Activated CD8-positive, alpha-beta memory T cell treated with anti-CD3 and anti-CD28 coated beads, Interleukin-2, amount 50 U/mL, for 4 hours (primary cell): ENCODE measurements at places on chromosomes 12 and 14.
A peak's percentile ranks its signal among the peaks of the same experiment; 100 is the strongest.

GRCh38 chr12:3720772-3721171, 32.1 kb downstream of the CRACR2A start:
- no peak for DNase-seq

DNA sequence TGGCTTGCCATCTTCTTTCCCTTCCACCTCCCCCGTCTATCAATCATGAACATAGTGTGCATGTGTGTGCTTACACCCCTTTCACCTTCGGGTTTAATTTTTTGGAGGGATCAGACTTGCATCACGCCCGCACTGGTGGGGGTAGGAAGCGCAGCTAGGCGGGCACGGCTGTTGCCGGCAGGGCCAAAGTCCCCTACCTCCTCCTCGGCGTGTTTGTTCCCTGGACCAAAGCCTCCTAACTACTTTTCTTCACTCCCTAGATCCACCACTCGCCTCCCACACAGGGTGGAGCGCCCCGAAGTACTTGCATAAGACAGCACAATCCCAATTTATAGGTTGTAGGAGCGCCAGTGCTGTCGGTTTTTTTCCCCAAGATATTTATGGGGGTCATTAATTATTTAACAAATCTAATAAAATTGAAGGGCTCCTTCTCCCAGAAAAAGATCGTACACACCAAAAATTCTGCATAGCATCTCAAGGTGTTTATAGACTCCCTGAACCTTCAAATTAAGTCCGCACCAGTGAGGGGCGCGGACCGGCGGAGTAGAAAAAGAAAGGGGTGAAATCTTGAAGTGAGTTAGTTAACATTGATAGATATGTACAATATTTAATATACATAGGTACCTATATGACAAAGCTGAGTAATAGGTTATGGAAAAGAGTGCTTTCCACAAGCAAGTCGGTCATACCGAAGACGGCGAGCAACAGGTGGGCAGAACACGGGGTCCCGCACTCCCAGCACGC, 717 bp downstream of the PKP2 start:
- no peak for DNase-seq

- DNase-seq, result no peak
Measured at GRCh38 chr12:3205742-3206519, 128.8 kb downstream of the TSPAN9 start.

DNA sequence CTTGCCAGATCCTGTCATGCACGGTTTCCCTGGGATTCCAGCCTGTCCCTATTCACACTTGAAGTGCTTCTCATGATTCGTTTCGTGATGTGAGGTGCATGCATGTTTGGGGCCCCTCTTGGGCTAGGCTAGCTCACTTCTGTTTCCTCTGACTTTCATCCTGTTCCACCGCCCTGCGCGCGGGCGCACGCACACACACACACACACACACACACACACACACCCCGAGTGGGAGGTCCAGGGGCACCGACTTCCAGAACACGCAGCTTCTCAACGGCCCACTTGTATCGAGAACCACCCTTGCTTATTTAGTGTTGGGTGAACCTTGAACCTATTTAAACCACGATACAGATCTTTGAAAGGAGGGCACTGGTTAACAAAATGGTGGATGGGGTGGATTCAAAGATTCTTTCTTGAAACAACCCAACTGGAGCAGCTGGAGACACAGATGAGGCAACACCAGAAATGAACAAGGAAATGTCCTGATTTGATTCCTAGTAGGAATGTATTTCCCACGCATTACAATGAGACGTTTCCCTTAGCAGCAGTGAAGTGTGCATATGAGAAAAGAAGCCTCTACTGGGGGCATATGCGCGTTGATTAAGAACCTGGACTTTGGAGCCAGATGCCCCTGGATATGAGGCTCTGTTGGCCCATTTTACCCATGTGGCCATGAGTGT, 16.3 kb downstream of the ELK3 start:
- DNase-seq, result peak; percentile 44

- DNase-seq, result no peak
Measured at GRCh38 chr14:50018201-50018932, 98.0 kb downstream of the VCPKMT start.

GRCh38 chr12:50734409-50735263, 29.3 kb upstream of the ATF1 start:
- no peak for DNase-seq

DNA sequence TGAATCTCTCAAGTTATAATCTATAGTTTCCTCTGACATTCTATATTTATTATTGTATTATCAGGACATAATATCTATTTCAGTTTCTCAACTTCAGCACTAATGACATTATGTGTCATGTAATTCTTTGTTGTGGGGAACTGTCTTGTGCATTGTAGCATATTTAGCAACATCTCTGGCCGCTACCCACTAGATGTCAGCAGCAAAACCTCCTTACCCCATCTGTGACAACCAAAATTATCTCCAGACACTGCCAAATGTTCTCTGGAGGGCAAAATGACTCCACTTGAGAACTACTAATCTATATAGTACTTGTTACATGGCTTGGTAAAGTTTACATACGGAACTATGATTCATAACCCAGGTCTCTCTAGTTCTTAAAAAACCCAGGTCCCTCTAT, 110.2 kb downstream of the RASSF9 start:
- no peak for DNase-seq

DNA sequence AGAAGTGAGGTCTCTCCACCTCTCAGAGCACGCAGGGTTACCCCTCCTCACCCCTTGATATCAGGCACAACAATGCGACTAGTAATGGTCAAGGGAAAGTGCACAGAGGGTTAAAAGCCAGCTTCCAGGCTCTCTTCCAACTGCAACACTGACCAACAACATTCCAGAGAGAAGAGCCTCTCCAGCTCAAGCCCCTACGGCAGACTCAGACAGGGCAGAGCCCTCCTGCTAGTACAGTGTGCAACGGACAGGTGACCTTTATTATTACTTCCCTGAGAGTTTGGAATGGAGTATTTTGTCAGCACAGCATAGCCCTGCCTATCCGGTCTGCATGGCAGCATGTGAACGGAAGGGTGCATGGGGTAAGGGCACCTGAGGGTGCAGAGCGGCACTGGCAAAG, 73.0 kb downstream of the PTPN21 start:
- no peak for DNase-seq

- no peak for DNase-seq
Measured at GRCh38 chr14:23269193-23269592, 16.7 kb downstream of the HOMEZ start.

DNA sequence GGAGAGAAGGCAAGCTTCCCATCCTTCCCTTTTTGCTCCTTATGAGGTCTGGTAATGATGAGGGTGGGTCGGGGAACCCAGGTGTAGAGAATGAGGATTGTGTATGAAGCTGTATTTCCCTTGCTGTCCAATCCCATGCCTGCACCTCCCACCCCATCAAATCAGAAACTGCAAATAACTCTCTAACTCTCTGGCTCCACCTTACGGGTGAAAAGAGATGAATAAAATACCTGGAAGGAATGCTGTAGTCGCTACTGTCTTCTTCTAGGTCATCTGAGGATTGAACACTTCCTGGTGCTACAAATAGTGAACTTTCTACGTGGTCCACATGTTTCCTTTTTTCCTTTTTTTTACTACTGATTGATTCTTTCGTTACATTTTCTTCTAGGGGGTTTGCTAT, 38.9 kb upstream of the DICER1 start:
- no peak for DNase-seq

- DNase-seq, result no peak
Measured at GRCh38 chr14:32413967-32414640, 85.0 kb downstream of the AKAP6 start.

GRCh38 chr12:6067152-6067916, 57.1 kb downstream of the VWF start:
- DNase-seq, result no peak

GRCh38 chr14:88209273-88209672, 113.8 kb downstream of the KCNK10 start:
- no peak for DNase-seq

- DNase-seq, result no peak
Measured at GRCh38 chr14:20772650-20773049, 4.4 kb downstream of the EDDM3B start.

DNA sequence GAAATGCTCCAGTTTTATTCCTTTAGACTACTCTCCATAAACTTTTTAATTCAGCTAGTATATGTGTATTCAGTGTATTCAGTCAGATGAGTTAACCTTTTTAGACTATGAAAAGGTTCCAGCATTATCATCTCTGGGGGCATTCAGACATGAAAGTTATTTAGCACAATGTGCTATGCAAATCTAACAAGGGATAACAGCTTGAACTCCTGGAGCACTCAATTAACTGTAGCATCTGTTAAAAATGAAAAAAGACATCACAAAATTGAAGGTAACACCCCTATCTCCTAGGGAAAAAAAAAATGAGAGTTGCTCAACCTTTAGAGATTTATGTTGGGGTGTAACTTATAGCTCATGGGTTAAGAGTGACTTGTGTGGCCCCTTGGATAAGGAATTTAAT, 211.5 kb downstream of the PHLDA1 start:
- DNase-seq, result no peak

DNA sequence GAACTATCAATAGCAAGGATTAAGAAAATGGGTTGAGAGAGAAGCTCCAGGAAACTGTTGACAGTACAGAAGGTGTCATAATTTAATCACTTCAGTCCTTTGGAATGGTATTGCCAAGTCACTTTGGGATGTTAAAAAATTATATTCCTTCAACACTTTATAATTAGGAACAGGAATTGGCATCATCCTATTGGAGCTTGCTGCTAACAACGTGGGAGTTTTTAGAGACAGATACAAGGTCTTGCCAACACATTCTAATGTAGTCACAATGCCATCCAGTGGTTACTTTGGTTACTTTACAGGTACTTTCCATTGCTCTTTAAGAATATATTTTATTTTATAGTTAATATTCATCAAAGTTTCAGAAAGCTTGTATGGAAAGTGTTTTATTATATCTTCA, 310.1 kb downstream of the SYT1 start:
- DNase-seq, result no peak

DNA sequence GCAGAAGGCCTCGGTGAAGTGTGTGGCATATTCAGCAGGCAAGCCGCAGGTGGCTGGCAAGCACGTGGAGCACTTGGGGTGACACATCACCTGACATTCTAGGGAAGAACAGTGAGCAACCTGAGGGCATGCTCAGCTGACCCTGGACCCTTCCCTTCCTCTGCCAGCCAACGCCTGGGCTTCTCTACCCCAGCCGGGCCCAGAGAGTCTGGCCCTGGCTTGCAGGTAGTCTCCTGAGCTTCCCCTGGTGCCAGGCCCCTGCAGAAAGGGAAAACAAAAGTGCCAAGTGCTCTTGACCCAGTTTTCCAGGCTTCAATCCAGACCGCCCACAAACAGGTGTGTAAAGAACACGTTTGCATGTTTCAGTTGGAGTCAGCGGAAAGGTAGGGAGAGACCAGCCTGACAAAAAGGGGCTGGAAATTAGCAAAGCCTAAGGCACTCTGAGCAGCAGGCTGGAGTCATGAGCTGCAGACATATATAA, 45.7 kb downstream of the PRKAB1 start:
- DNase-seq, result no peak

GRCh38 chr14:79516009-79516408, 695.3 kb downstream of the DIO2 start:
- no peak for DNase-seq

GRCh38 chr12:104792570-104792969, 165.5 kb downstream of the SLC41A2 start:
- no peak for DNase-seq

GRCh38 chr14:29282169-29282568, 515.6 kb downstream of the FOXG1 start:
- no peak for DNase-seq

DNA sequence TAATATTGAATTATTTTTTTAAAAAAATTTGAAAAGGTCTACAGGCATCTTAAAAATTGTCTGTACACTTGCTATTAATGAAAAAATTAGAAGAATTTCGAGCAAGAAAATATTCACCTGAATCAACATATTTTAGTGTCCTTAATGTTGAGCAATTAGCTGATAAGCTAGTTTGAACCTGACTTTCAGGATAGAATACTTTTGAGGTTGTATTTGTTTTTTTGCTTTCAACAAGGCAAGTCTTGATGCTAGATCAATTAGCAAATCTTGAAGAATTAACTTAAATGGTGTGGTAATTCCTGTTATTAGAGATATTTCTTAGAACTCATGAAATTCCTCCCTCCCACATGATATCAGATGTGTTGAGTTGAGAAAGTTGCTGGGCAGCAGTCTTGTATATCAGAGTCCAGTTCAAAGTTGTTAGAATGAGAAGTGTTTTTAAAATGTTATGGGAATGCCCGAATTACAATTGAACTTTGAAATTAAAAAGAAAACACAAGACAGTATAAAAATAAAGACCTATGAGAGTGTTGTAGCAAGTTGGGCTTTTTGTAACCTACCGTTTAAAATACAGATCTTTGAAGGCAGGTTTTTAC, 119.2 kb downstream of the TRMT5 start:
- DNase-seq, result no peak

GRCh38 chr12:93568091-93568490, 4.4 kb upstream of the SOCS2 start:
- DNase-seq, result no peak

DNA sequence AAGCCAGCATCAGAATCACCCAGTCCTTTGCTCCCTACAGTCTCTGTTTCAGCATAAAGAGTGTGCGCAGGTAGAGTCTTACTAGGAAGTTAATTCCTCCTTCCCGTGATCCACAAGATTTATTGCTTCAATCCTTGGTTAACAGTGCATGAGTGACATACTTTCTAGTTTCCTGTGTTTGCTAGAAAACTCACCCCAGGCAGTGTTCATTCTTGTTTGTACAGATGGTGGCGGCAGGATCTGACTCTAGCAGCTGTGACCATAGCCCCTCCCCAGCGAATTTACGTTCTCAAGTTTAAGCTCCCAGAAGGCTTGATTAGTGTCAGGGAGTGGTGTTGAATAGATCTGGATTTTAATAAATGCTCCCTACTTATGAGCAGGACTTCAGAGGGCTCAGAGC, 75.9 kb upstream of the ANO2 start:
- DNase-seq, result no peak

DNA sequence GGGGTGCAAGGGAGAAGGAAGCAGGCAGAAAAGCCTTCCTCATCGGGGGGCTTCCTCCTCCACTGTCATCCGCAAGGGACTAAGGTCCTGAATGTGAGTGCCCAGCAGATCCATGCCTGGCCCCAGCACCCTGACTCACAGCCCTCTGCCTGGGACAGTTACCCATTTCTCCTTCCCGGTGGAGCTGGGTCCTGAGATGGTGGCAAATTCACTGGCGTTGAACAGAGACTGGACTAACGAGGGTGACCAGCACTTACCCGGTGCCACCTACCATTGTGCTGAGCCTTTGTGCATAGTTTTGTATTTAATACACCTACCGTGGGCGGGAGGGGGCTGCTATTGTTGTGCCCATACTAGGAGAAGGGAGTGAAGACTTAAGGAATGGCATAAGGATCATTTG, 30.9 kb upstream of the PLEKHG6 start:
- no peak for DNase-seq

DNA sequence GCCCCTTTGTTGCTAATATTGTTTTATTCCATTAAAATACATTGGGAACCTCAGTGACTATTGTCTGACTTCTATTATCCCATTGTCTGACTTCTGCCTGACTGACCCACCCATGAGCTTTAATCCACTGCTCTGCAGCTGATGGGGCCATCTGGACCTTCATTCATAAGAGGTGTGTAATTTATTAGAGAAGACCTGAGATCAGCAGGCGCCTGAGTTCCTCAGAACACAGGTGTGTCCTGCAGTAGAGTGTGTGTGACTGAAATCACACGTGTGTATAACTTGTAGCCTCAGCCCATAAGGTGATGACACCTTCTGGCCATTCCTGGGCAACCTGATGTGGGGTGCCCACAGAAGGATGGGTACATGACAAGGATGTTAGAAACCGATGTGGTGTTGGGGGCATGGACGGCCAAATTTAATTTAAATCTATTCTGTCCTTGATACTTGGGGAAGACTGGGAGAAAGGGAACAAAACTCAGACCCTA, 821.0 kb downstream of the TMEM121 start:
- DNase-seq, result no peak

- DNase-seq, result no peak
Measured at GRCh38 chr14:63895510-63895909, 42.7 kb downstream of the SYNE2 start.
